Naive thymus-derived CD8-positive, alpha-beta T cell (primary cell): ENCODE measurements at places on chromosomes 12 and 14. TPM values are rescaled to one million over a fixed set of nuclear protein-coding genes. Genes with fewer than 3 reads are reported as not detected.

- no peak for DNase-seq
These were observed 733 bp upstream of the PPFIBP1 start for GRCh38 chr12:27523305-27523641.

DNA sequence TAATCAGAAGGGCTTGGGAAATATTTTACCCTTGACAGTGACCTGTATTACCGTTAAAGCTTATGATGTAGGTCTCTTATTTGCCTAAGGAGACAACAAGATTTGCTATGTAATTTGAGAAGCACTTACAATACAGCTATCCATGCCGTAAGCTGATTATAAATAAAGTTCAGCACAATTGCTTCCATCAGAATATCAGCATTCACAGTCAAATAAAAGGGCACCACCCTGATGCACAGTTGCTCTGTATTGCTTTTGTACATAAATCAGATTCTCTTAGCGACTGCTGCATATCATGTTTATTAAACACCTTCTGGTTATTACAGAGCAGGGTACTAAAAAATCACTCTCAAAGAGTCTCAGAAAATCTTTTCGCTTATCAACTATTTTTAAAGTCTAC, 67.3 kb upstream of the VRK1 start:
- no peak for DNase-seq

DNA sequence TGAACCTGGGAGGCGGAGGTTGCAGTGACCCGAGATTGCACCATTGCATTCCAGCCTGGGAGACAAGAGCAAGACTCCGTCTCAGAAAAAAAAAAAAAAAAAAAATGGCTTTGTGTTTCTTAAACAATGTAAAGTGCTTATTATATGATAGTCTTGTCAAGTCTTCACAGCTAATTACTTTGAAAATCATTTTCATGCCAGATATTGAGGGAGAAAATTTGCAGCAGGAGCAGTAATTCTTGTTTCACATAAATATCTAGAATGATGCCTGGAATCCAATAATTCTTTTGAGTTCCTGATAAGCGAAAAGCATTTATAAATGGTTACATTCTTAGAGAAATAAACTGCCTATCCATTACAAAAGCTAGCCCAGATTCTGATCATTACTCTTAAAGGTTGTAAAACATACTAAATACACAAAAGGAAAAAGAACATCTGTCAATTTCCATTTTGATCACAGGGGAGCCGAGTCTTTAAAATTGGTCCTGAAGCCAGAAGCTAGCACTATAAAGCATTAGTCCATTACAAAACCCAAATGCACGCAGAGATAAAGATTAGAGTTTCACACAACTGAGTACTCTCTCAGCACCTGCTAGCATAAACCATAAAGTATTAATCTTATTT, 50.3 kb downstream of the IFT81 start:
- no peak for DNase-seq

FITM1 gene
- 0.52 TPM for polyA plus RNA-seq

- DNase-seq: no peak
These were observed 27.5 kb upstream of the DENND5B start for GRCh38 chr12:31618228-31619025.

DNA sequence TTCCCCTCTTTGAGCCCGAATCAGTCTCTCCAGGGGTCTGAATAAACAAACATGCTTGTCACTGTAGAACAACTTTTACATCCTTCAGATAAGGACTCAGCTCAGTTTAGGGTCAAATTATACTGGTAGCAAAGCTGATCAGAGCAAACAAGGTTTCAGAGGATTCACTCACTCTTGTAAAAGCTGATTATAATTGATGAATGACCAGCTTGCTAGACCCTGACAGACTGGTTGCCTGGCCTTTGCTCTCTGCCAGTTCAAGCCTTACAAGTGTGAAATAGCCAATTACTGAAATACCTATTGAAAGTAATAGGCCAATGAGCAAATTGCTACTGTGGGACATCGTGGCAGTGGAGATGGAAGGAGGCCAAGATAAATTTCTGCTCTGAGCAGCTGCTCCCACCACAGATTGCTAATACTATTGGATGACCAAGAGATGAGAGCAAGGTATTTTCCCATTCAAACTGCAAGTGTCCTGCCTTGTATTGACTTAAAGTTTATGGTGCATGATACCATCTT, 177.6 kb downstream of the PDZRN4 start:
- no peak for DNase-seq

GRCh38 chr12:70255311-70255710, 12.1 kb downstream of the CNOT2 start:
- no peak for DNase-seq

DLGAP5 gene
- polyA plus RNA-seq: not detected

DNA sequence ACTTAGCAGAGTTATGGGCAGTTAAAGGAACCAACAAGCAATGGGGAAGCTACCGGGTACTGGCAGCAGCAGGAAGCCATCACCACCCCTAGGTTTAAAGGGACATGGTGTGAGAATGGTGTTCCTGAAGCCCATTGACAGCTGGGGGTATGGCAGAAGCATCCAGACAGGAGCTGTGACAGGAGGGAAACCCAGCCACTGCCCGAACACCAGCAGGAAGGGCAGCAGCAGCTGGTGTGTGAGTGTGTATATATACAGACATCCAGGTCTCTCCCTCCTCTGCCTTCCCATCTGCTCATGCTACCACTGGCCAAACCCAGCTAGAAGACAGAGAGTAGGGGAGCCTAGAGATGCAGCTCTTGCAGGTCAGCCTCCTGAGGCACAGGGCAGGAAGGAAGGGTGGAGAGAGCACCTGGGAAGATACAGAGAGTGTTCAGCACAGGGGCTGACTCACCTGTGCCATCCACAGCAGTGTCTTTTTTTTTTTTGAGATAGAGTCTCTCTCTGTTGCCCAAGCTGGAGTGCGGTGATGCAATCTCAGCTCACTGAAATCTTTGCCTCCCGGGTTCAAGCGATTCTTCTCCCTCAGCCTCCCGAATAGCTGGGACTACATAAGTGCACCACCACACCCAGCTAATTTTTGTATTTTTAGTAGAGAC, 9.2 kb upstream of the ADCK1 start:
- DNase-seq: no peak

NRXN3 gene
- not detected for polyA plus RNA-seq

GRCh38 chr12:92403210-92404175, 257.8 kb upstream of the BTG1 start:
- DNase-seq: peak; percentile 81
